ENCODE measurements at places on chromosomes 3 and 15.

- no peak for DNase-seq
Observed at GRCh38 chr3:81245501-81245900, 515.9 kb downstream of the GBE1 start.

DNA sequence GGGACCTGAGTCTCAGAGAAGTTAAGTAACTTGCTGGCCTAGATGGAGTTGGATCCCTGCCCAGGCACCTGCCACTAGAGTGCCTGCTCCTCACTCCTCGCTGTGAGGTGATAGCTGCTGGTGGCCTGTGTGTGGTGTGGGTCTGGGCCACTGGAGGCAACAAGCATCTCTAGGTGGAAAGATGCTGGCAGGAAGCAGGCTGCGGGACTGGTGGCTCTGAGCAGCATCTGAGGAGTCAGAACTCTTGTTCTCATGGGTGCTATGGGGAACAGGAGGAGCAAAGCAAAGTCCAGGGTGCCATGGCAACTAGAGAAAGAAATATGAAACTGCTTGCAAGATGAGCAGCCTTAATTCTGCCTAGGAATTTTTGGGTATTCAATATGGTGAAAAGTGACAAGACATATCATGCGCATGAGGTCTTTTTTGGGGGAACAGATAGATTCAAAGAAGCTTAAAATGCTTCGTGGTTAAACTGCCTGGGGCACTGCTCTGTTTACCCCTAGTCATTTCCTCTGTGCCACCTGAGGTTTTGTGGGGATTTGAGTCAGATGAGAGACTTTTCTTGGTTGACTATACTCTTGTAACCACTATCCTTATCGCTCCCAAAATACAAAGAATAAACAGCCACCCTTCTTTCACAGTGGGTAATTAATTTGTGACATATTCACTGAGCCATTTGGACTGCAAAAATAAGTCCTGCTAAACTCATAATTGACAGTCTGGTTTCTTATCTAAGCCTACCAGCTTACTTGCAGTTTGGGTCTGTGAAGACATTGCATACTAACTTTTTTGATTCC lies 50.3 kb downstream of the MED12L start:
- DNase-seq, result peak; percentile 42

DNA sequence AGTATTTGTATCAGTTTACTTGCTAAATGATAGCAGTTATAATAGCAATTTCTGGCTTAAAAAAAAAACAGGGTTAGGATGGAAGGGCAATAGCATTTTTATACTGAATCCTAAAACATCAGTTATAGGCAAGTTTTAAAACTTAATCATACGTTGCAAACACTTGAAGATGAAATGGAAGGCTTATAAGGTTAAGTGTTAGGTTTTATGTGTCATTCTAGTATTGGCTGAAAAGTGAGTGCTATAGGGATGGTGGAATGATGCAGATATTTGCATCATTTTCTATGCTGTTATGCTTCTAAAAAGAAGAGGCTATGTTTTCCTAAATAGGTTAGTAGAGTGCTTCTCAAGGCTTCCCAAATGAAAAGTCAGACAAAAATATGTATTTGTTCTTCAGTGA lies 23.3 kb downstream of the ARIH1 start:
- DNase-seq, result no peak

DNA sequence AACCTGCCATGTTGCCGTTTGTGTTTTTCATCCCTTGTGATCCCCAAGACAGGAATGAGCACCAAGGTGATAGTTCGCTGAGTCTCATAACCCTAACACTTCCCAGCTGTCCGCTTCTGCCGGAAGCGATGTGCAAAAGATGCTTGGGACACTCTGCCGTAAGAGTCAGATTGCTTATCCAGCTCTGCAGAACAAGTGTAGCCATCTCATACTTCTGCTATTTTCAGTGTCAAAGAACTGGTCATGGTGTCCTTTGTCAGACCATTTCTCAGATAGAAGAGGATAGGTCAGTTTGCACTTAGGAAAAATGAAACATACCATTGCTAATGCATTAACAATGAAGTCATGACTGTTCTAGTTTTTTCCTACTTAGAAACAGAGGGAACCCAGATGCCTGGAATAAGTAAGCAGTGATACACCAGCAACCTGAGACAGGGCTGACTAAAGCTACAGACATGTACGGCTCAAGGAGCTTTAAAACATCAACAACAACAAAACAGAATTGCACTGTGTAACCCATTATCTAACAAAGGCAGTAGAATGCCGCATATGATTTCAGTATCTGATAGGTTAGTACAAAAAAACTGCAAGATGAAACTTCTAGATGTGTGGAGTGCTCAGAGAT lies 134.0 kb upstream of the IL12A start:
- no peak for DNase-seq

DNA sequence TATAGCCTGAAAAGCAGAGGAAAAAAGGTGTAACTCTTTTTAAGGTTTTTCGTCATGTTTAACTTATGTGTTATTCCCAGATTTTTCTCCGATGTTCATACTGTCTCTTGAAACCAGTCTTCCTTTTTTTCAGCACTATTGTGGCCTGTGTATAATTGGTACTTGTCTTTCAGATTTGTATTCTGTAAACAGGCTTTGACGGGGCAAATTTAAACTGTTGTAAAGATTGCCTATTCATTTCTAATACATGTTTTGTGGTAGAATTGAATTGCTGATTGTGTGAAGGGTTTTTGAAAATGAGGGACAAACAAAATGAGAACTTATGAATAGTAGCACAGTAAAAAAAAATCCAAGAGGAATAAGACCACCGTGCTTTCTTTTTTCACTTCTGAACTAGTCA lies 33.6 kb downstream of the AKAP13 start:
- DNase-seq, result no peak

- DNase-seq, result no peak
Observed at GRCh38 chr15:41284427-41285177, 47.8 kb downstream of the OIP5 start.

DNA sequence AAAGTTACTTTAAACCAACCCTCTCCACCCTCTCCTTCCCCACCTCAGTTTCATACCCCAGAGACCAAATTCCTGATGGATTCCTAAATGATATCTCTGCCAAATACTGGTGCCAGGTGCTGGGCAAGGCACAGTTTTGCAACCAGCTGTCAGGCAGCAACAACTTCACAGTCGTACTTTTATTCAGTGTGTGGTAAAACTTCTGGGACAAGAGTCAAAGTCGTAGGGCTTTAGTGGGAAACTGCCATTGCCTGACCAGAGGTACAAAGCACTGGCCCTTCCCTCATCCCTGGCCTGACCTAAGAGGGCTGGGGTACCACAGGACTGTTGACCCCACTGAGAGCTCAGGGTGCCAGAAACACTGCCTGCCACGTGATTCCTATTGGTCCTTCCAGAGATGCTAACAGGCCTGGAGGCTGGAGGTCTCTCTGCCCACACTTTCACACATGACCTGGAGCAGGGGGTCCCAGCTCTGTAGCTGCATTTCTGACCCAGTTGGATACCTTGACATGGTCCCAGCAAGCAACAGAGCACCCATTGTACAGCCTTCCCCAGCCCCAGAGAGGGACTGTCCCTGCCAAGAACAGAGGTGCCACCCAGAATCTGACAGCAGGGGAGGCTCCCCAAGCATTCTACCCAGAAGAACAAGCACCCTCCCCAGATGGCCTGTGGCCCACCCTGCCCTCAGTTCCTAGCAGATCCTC lies 59.9 kb downstream of the LIPC start:
- no peak for DNase-seq

DNA sequence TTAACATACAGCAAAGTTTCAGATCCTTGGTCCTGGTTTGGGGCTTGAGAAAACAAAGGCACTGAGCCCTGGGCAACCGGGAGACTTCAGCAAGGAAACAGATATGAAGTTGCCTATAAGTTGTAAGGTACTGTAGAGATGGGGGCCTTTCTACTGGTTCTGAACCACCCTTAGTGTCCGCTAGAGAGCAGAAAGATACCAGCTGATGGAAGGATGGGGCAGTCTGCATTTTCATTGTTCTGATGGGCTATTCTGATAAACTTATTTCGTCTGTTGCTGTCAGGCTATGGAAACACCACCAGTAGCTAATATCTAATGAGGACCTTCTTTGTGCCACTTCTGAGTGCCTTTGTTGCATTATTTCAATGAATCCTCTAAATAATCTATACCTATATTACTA lies 38.7 kb downstream of the FGD5 start:
- DNase-seq, result no peak

- DNase-seq, result no peak
Observed at GRCh38 chr3:79848876-79849275, 81.1 kb upstream of the ROBO1 start.

- DNase-seq, result no peak
Observed at GRCh38 chr15:95263751-95264150, 1032.4 kb downstream of the MCTP2 start.

- DNase-seq, result no peak
Observed at GRCh38 chr15:25877681-25878080, 14.6 kb upstream of the ATP10A start.
